ENCODE measurements at places on chromosomes 16 and 17. TPM values are rescaled to one million over a fixed set of nuclear protein-coding genes. Genes with fewer than 3 reads are reported as not detected.

Gene SEZ6
- total RNA-seq = 1.2 TPM

Gene PPY
- total RNA-seq = not detected

Gene GDPD1
- total RNA-seq = 3.0 TPM

Gene KRTAP1-1
- total RNA-seq = not detected
